ENCODE measurements at places on chromosomes 11 and 22.

DNA sequence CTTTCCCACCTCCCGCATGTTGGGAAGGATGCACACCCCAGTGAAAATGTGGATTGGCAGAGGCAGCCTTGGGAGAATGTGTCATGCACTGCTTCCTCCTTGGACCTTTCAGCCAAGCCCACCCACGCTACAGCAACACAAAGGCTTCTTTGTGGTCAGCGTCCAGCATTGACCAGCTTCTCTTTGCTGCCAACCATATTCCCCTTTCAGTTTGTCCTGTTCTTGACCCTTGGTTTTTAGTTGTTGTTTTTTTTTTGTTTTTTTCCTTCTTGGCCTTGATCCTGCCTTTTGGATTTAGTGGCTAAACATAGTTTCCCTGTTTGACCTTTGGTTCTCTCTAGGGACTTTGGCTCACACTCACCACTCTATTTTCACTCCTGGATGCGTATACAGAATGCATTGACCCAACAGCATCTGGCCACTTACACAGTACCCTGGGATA, 573.6 kb downstream of the INSC start:
- DNase-seq: no peak

DNA sequence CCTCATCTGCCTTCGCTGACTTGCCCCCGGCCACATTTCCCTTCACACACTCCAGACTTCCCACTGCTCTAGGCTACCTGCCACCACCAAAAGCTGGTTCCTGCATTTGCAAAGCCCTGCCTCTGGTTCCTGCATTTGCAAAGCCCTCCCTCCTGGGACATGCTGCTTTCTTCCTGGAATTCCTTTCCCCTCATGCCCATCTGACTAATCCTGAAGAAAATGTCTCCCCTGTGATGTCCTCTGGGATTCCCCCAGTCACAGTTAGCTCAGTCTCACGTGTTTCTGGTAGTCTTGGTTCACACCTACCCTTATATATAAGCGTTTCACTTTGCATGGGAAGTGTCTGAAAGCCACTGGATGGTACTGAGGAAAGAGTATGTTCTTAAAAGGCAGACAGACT, 206.9 kb downstream of the DBX1 start:
- no peak for DNase-seq

DNA sequence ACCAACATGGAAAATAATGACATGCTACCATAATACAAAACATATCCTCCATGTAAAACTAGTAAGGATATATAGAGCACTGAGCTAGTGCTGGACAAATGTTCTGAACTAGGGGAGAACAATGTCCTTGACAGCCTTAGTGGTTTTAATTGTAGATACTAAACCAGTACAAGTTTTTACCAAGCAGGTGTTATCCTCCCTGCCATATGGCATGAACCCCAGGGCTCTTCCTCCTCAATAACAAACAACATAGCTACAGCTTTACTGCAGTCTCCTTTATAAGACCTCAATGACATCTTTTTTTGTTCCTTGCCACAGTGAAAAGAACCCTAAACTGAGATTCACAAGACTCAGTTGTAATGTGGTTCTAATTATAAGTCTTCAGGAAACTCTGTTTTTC, 70.2 kb upstream of the GDPD4 start:
- DNase-seq: peak; percentile 79

DNA sequence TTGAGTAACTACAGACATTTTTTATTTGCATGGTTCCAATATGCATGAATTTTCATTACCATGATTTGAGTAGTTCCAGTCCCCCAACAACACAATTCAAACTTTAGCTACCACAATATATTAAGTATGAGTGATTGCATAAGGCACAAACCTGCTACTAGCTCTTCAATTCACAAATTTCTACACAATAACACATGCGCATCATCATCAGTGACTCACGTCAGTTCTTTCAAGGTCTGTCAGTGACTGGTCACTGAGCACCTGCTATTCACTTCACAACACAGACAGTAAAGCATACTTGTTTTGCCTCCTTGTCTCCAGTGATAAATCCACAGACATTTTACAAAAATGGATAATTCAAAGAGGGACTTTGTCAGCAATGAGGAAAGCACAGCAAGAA, 435.1 kb upstream of the CCDC90B start:
- DNase-seq: no peak

- DNase-seq: peak; percentile 53
These were observed 97.9 kb upstream of the RTL6 start for GRCh38 chr22:44595841-44596341.
